ENCODE measurements at places on chromosomes 2 and 18.

GRCh38 chr2:111222204-111222866, 101.6 kb downstream of the BCL2L11 start:
- no peak for DNase-seq

GRCh38 chr2:64344999-64345576, 108.9 kb upstream of the LGALSL start:
- DNase-seq = no peak

- DNase-seq = no peak
These were observed 42.6 kb upstream of the HNRNPA3 start for GRCh38 chr2:177169810-177170514.

GRCh38 chr2:158099716-158100115, 2.0 kb upstream of the UPP2 start:
- DNase-seq = peak; percentile 49

DNA sequence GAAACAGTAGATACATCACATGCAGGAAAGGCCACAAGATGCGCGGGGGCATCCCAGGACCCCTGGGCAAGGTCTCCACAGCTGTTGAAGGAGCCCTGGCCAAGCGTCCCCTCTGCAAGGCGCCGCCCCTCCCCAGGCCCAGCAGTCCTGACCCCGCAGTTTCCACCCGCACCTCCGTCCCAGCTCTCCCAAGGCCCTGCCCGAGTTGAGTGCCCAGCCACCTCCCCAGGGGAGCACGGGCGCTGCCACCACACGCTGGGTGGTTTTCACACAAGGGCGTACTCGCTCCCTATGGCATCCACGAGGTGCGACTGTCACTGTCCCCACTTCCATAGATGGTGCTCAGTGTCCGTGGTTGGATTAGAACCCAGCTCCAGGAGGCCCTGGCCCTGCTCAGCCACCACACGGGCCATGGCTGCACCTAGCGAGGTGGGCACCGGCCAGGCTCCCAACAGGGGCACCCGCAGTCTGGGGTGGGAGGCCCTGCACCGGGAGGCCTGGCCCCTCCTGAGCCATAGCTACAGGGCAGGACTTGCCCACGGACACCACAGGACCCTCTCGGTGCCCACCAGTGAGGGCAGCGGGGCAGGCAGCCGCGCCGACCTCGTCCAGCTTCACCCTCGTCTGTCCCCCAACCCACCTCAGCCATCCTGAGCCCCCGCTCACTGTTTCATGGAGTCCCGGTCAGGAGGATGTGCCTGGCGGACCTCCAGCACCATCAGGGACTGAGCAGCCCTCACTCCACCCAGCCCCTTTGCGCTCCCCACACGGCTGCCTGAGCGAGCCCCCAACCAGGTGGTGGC, 36.0 kb downstream of the KIF1A start:
- DNase-seq = no peak

Measured in HS-5 (cell line).